SK-N-SH (cell line): ENCODE measurements at places on chromosomes 6 and 20.

DNA sequence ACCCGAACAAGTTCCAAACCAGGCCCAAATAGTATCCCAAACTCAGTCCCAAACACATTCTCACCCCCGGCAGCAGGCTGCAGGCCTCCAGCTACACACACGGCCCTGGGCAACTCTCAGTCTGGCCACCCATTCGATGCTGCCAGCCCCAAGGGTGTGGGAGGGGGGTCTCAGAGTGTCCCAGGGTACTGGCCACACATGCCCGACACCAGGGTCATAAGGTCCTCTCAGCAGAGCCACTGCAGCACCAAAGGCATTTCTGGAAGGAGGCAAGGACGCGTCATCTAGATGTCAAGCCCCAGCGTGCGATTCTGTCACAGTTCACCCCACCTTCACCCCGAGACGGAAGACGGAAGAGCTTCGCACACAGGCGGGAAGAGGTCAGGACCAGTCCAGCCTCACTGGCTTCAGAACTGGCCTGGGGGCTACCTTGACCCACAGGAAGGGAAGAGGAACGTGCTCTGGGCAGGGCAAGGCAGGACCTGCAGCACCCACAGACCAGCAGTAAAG, 9.5 kb downstream of the MYL9 start:
- DNase-seq: no peak

GRCh38 chr6:41028561-41029412, 10.2 kb downstream of the UNC5CL start:
- DNase-seq: no peak

GRCh38 chr6:94956910-94957309, 620.4 kb upstream of the MANEA start:
- DNase-seq: no peak

DNA sequence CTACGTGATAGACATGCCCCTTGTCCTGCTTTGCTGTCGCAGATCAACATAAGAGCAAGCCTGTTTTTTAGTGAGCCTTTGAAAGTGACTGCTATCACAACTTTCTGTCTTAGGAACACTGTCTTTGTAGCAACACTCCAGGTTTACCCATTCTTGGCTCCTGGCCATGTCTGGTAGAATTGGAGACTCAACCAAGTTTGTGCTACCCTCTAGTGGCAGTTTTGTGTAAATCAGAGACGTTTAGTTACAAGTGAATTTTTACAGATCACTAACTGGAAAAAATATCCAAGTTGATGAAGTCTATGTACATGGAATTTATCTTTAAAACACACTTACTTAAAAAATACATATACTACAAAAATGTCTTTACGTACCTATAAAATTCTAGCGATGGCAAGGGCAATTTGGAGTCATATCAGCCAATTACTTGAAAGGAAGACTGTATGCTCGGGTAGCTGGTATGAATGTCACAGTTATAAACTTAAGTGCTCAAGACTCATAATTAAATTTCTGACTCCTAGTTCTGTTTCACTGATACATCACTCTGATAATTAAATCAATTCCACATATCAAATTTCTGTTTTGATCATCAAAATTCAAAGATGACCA, 101.4 kb downstream of the ADGB start:
- DNase-seq: peak; percentile 48

GRCh38 chr6:106666282-106667021, 37.1 kb downstream of the QRSL1 start:
- DNase-seq: no peak

DNA sequence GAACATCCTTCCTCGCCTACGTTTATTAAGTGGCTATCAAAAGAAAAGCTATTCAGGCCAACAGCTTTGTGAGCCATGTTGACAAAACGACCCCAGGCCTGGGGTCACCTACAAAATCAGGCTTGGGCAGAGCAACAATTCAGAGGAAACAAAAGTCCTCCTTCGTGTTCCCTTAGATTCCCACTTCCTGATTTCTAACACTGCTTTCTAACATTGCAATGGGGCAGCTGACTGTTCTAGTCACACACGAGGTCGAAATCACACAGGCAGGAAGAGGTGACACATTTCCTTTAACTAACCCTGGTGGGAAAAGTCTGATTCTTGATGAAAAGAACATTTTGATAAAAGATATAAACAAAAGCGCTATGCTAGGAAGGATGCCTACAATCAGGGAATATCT, 31.9 kb downstream of the WDR27 start:
- no peak for DNase-seq
